ENCODE measurements at places on chromosomes 13 and 19.

GRCh38 chr13:19052180-19052579 lies 129.4 kb downstream of the TUBA3C start:
- no peak for DNase-seq

- DNase-seq: no peak
Observed at GRCh38 chr19:35462476-35462953, 14.5 kb downstream of the FFAR2 start.

DNA sequence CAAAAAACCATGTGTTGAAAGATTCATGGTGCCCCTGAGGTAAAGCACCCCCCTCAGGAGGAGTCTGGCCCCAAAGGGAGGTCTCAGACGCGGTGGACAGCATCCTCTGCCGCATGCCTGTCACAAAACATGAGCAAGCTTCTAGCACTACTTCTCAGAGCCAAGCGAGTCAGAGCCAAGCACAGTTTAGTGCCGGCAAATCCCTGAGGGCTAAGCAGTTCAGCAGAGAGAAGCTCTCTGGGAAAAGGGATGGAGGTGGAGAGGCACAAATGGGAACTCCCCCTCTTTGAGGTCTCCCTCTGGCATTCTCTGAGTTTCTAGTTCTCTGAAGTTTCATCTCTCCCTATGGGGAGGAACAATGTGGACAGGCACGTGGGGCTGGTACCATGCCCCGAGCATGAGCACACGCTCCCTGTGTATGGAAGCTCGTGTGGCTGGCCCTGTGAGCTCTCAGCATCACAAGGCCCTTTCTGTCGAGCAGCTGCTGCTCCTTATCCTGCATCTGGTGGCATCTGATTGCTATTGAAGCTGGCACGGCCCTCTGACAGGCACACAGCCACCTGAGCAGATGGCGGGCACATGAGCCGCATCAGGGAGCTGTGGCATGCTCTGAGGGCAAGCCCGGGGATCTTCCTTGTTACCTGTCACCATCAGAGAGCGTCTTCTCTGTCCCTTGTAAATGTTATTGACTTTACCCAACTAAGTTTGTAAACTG lies 325.1 kb downstream of the SLC7A1 start:
- DNase-seq: no peak

- no peak for DNase-seq
Observed at GRCh38 chr19:38199340-38199739, 24.7 kb downstream of the DPF1 start.

- no peak for DNase-seq
Observed at GRCh38 chr19:4187313-4188122, 5.0 kb downstream of the ANKRD24 start.

- DNase-seq: no peak
Observed at GRCh38 chr13:76792731-76793347, 93.4 kb downstream of the KCTD12 start.

DNA sequence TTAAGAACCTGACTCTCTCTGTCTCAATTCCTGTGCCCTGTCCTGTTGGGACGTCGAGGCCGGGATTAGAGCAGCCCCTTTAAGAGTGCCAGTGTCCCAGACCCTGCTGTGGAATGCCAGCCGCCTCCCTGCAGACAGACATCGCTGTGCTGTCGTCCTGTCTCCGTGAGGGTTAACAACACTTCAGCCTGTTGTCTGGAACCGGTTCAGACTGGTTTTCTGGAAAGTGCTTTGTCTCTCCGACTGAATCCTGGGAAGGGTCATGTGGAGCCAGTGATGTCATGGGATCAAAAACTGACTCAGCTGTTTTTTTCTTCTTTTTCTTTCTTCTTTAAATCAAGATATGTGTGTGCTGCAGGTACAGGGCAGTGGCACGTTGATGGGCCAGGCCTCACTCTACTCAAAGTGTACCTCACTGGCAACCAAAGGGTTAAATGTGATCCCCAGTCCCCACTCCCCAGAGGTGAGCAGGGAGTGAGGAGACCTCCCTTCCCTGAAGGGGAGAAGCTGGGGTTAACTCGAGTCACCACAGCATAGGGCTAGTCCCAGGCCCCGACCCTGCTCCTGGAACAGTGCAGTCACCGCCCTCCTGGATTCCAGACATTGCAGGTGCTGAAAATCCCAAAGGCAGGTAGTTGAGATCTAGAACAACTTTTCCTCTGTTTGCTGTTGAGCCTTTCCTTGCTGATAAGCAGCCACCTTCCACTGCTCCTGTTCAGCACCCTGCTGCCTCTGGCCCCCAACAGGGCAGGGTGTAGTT lies 50.8 kb downstream of the TSSK6 start:
- no peak for DNase-seq

DNA sequence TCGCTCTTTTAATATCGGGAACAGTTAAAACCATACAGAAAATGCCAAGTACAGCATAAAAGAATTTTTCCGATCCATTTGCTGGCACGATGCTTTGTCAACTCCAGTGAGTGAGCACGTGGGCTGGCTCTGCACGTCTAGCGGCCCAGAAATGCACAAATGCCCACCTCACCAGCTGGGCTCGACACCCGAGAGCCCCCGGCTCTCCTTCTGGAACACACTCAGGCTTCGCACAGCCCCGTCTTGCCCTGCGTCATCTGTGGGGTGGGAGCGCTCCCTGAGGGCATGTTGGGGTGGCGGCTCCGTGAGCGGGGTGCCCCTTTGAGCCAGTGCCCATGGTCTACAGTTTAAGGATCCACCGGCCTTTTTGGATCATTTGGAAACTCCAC lies 24.5 kb downstream of the ATP4B start:
- no peak for DNase-seq

- DNase-seq: no peak
Observed at GRCh38 chr19:58128041-58128685, 22.4 kb downstream of the ZNF329 start.

DNA sequence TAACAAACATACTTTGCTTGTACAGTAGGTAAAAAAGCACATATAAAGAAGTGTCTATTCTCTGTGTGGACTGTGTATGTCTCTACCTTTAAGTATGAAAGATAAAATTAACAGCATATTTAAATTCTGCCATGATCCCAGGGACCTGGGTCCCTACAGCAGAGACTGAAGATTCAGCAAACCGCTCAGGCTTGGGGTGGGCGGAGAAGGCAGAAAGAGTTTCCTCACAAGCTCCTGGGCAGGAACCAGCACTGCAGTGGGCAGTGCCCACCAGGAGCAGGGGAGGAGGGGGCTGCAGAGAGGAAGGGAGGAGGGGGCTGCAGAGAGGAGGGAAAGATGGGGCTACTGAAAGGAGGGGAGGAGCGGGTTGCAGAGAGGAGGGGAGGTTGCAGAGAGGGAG lies 44.6 kb upstream of the GRTP1 start:
- no peak for DNase-seq
